ENCODE measurements at places on chromosomes 16 and 17.

- DNase-seq: no peak
These were observed at the start of gene FAM171A2 for GRCh38 chr17:44363613-44364159. TSS of gene FAM171A2 (minus strand) at chr17:44363853. CDS start at chr17:44363714, 139 bp downstream.

- no peak for DNase-seq
These were observed 23.8 kb downstream of the TBC1D3B start for GRCh38 chr17:36152639-36153120.

DNA sequence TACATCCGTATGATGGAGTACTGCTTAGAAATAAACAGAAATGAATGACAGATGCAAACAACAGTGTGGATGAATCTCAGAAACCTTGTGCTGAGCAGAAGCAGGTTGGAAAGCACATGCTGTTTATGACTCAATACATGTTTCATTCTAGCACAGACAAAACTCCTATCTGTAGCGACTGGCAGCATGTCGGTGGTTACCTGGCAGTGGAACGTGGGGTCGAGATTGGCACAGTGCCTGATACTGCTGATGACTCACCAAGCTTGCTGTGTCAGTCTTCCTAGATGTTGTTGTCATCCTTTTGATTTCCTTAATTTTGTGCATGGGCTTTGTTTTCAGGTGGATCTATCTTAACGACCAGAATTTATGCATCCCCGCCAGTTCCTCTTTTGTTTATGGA, 62.1 kb downstream of the GAN start:
- DNase-seq: no peak

DNA sequence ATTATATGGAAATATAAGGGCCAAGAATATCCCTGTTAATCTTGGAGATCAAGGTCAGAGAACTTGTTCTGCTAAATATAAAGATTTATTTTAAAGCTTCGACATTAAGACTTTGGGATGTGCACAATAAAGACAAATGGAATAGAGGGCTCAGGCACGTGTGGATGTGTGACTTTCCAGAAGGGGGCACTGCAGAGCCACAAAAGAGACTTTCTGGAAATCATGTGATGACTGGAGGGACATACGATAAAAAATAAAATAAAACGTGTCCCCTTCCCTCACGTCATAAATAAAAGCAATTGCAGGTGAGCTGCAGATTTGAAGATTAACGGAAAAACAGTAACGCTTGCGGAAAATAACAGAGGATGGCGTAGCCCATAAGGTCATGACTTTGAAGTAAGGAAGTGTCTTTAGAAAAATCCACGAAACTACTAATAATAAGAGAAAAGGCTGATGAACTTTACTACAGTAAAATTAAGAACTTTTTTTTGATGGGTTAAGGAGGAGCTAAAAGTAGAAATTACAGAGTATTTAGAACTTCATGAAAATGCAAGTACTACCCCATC, 9.4 kb upstream of the ENGASE start:
- DNase-seq: no peak

DNA sequence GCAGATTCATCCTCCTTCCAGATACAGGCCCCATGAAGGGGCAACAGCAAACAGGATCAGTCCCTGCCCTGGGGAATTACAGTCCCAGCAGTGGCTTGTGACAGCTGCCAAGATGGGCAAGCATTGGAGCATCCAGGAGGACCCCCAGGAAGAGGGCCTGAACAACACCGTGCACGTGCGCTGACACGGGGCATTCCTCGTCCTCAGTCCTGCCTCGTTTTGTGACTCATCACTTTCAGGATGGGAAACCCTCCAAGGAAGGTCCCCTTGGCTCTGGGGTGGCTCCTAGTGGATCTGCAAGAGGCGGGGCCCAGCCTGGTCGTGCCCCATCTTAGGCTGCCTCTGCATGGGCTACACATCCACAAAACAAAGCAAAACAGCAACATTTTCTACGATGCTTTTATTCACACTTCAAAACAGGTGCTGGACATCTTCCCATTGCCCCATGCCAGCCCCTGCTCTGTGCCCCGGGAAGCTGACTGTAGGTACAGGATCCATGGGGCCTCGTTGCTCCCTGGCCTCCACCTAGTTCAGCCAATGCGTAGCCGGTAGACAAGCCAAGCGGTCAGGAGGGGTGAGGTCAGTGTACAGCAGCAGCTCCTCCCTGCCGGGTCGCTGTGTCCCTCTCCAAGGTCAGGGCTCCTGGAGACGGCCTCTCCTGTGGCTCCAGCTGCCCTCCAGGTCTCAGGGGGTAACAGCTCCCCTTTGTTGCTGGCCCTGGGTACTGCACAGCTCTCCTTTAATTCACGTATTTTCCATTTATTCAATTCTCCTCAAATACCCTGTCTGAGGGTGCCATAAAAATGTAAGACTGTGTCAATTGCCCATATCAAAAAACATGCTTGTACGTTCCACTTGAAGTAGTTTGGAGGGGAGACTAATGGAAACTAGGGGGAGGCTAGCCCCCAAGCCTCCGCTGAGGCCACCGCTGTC, 32.2 kb downstream of the ACTG1 start:
- DNase-seq: no peak

- no peak for DNase-seq
These were observed 2447.0 kb downstream of the TP53TG3F start for GRCh38 chr16:35906440-35906839.

DNA sequence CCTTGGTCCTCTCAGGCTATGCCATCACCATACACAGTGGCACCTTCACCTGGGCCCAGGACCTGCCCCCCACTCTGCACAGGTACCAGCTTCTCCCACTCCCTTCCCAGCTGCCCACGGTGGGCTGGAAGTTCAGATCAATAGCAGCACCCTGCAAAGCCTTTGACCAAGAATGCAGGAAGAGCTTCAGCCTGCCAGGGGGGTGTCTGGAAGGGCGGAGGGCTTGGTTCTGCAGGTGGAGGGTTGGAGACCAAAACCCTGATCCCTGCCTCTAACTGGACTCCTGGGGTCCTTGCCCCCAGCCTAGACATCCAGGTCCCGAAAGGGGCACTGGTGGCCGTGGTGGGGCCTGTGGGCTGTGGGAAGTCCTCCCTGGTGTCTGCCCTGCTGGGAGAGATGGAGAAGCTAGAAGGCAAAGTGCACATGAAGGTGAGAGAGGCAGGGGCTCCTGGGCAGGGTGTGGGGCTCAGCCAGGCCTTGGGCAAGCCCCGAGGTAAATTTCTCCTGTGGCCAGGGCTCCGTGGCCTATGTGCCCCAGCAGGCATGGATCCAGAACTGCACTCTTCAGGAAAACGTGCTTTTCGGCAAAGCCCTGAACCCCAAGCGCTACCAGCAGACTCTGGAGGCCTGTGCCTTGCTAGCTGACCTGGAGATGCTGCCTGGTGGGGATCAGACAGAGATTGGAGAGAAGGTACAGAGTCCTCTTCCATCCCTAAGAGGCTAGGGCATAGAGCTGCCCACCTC, 34.3 kb downstream of the ABCC3 start:
- no peak for DNase-seq

DNA sequence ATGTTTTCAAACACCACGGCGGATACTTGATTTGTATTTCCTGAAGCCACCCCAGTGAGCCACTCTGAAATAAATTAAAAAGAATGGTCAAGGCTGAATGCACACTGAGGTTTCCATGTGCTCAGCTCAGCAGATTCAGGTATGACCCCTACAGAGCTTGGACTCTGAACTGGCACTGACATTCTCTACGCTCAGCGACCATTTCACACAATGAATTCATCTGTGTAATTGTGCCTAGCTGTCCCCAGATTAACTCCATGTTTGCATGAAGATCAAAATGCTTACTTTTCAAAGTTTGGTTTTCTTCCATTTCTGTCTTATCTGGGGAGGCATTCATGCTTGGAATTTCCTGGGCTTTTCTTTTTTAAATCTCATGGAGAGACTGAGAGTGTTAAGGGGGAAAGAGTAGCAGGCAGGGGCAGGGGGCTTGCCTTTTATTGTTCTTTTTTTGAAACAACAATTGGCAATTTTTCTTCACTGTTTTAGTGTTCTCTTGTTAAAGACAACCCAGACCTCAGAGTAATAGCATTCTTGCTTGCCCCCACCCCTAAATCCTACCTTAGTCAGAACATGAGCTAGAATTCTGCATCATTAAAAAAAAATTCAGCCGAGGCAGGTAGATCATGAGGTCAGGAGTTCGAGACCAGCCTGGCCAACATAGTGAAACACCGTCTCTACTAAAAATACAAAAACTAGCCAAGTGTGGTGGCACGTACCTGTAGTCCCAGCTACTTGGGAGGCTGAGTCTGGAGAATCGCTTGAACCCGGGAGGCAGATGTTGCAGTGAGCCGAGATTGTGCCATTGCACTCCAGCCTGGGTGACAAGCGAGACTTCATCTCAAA, 85.5 kb upstream of the HNF1B start:
- no peak for DNase-seq

DNA sequence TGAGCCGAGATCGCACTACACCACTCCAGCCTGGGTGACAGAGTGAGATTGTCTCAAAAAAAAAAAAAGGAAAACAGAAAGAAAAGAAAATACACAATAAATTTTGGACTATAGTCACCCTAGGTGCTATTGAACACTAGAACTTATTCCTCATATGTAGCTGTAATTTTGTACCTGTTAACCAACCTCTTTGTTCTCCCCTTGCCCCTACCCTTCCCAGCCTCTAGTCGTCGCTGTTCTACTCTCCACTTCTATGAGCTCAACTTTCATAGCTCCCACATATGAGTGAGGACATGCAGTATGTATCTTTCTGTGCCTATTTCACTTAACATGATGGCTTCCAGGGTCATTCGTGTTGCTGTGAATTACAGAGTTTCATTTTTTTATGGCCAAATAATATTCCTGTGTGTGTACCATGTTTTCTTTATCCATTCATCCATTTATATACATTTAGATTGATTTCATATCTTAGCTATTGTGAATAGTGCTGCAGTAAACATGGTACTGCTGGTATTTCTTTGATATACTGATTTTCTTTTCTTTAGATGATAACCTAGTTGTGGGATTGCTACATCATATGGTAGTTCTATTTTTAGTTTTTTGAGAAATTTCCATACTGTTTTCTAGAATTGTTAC, 28.3 kb downstream of the VPS35L start:
- no peak for DNase-seq

GRCh38 chr16:85172455-85173145, 60.3 kb upstream of the CIBAR2 start:
- no peak for DNase-seq

DNA sequence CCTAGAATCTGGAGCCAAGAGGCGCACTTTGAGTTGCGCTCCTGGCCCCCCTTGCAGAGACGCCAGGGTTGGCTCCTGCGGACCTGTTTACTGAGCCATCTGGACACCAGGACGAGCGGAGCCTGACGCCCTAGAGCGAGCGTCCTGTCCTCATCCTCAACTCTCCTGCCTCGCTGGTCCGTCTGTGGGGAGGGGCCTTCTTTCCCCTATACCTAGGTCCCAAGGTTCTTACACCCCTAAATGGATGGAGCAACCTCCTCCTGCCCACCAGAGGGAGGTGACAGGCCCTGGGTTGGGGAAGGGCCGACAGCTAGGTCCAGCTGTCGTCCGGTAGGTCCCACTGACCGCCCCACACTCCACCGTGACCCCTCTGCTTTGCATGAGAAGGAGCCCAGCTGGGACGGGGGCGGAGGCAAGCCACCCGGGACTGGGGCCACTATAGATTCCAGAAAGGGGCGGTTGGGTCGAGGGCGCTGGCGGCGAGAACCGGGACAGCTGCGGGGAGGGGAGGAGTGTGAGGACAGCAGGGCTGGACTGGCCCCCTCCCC, 3.1 kb upstream of the LHX1 start:
- no peak for DNase-seq

DNA sequence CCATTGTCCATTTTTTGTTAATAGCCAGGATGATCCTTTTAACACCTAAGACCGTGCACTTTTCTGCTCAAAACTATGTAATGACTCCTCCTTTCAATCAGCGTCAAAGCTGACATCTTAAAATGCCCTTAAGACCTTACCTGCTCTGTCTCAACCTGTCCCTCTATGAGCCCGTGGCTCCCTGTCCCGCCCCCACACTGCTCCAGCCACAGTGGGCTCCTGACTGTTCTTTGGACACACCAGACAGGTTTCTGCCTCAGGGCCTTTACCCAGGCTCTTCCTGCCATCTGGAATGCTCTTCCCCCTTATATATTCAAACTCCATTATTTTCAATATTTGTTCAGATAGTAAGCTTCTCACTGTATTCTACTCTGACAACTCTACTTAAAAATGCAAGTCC, 14.1 kb downstream of the CDRT15 start:
- no peak for DNase-seq

DNA sequence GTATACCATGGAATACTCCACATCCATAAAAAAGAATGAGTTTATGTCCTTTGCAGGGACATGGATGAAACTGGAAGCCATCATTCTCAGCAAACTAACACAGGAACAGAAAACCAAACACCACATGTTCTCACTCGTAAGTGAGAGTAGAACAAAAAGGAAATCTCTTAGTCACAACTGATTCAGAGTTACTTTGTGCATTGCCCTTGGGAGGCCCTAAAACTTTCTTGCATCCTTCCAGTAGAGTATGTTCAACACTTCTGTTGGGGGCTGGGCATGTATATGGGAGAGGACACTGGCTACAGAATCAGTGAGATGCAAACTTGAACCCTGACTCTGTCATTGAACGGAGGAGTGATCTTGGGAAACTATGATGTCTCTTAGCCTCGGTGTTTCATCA, 147.4 kb upstream of the IRX5 start:
- DNase-seq: no peak

DNA sequence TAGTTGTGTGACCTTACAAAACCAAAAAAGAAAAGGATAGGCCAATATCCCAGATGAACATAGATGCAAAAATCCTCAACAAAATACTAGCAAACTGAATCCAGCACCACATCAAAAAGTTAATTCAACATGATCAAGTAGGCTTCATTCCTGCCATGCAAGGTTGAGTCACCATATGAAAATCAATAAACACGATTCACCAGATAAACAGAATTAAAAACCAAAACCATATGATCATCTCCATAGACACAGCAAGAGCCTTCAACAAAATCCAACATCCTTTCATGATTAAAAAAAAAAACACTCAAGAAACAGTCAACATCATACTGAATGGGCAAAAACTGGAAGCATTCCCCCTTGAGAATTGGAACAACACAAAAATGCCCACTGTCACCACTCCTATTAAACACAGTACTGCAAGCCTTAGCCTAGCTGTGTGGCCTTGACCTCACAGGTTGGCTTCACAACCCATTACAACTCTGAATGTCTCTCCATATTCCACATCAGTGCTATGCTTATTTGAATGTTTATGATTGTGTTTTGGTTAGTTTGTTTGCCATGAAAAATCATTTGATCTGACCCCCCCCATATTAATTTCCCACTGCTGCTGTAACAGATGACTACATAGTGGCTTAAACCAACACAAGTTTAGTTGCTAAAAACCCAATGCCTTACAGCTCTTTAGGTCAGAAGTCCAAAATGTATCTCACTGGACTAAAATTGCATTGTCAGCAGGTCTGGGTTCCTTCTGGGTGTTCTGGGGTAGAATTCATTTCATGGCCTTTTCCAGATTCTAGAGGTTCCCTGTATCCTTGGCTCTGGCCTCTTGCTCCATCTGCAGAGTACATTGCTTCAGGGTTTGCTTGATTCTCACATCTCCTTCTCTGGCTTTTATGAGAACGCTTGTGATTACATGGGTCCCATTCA, 257.1 kb upstream of the DYNLRB2 start:
- no peak for DNase-seq

DNA sequence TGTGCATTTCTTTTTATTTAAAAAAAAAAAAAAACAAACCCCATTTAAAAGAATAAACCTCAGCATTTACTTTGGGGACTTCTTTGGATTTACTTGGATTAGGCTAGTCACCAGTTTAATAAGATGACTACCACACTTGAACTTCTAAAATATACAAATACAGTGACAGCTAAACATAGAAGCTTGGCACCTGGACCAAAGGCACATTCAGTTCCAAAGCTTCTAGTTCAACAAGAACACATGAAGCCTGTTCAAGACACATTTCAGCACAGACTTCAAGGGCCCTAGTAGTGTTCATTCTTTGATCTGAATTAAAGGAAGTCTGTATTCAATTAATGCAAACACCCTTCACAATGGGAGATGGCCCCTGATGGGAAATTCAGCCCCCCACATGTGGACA, 11.6 kb upstream of the ROGDI start:
- DNase-seq: no peak

Measured in cortex of kidney (tissue), 1 donor.